ENCODE measurements at places on chromosomes 2 and 18. TPM values are rescaled to one million over a fixed set of nuclear protein-coding genes. Genes with fewer than 3 reads are reported as not detected.

DNA sequence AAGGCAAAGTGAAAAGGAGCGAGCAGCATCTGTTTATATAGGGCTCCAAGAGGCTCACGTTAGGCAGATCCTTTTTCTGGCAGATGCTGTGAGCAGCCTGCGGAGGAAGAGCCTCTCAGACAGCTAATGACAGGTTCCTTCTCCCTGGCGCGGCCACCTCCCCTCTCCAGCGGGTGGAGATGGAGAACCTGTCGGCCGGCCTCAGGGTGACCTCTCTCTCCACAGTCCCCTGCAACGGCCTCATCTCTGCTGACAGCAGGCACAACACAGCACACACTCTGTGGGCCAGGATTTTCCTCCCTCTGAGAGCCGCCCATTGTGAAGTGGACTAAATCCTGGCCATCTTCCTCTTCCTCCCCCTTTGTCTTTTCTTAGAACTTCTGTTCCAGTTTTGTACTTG is 119.8 kb downstream of the PRKCE start:
- peak; percentile 85 for DNase-seq
- no peaks in the 10 kb centered on the region for H3K27me3 ChIP-seq
- no peak overlapping the region for H3K4me3 ChIP-seq
- H3K27ac ChIP-seq = peak overlapping the region; percentile 73
- no peaks in the 10 kb centered on the region for H3K36me3 ChIP-seq
- peaks cover 23% of the 10 kb centered on the region for H3K4me1 ChIP-seq

DNA sequence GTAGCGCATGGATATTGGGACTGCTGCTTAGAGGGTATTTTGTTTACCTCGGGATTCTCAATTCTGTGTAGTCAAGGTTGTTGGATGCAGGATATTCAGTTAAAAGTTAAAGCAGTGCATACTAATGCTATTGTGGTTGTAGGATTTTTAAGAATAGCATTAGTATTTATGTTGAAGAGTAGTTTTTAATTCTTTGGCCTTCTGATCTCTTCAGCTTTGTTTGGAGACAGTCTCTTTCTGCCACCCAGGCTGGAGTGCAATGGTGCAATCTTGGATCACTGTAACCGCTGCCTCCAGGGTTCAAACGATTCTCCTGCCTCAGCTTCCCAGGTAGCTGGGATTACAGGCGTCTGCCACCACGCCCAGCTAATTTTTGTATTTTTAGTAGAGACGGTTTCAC is 1.5 kb downstream of the RHBDD1 start:
- no peak overlapping the region for H3K27ac ChIP-seq
- DNase-seq = no peak
- no peaks in the 10 kb centered on the region for H3K4me1 ChIP-seq
- H3K36me3 ChIP-seq = no peaks in the 10 kb centered on the region
- H3K27me3 ChIP-seq = no peaks in the 10 kb centered on the region

DNA sequence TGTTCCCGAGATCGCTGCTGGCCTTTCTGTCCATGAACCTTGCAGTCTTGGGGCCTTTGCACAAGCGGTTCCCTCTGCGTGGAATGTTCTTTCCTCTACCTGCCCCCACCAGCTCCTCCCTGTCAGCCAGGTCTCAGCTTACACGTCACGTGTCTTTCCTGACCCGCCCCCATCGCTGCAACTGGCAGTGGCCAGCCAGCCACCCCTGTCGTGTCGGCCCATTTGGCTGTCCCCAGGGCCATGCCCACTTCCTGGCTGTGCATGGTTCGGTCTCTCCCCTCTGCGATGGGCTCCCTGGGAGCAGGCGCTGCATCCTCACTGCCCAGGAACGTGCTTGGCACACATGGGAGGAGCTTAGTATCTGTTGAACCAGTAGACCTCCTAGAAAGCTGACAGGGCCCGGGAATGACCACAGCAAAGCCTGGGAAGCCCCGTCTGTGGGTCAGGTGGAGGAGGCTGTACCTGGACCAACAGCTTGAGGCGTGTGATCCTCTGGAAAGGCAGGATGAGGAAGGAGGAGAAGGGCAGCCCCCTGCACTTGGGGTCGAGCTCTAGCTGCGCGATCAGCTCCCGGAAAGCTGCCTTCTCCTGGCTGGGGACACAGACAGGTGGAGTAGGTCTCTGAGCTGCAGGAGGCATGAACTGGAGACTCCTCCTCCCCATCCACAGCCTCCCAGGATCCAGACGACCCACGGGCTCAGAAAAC is 21.0 kb downstream of the SNORC start:
- H3K27ac ChIP-seq = no peak overlapping the region
- no peaks in the 10 kb centered on the region for H3K4me1 ChIP-seq
- no peaks in the 10 kb centered on the region for H3K36me3 ChIP-seq
- DNase-seq = peak; percentile 19
- H3K27me3 ChIP-seq = no peaks in the 10 kb centered on the region

DNA sequence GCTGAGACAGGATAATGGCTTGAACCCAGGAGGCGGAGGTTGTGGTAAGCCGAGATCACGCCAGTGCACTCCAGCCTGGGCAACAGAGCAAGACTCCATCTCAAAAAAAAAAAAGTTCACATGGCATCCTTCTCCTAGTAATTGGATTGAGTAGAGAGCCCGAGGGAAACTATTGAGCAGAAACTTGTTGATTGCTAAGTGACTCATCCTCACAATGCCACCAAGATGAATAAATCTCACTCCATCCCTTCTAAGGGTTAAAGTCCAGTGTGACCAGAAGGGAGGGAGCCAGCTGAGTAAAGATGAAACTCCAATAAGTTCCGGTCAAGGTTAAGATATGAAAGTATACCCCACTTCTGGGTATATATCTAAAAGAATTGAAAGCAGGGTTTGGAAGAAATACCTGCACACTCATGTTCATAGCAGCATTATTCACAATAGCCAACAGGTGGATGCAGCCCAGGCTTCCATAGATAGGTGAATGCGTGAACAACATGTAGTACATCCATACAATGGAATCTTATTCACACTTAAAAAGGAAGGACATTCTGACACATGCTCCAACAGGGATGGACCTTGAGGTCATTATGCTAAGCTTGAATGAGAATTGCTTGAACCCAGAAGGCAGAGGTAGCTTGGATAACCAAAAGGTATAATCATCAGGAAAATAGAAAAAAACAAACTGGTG is 13.0 kb upstream of the FHL2 start:
- H3K27ac ChIP-seq = no peak overlapping the region
- peaks cover 4% of the 10 kb centered on the region for H3K4me1 ChIP-seq
- DNase-seq = no peak
- peaks cover 5% of the 10 kb centered on the region for H3K27me3 ChIP-seq
- H3K36me3 ChIP-seq = no peaks in the 10 kb centered on the region

DNA sequence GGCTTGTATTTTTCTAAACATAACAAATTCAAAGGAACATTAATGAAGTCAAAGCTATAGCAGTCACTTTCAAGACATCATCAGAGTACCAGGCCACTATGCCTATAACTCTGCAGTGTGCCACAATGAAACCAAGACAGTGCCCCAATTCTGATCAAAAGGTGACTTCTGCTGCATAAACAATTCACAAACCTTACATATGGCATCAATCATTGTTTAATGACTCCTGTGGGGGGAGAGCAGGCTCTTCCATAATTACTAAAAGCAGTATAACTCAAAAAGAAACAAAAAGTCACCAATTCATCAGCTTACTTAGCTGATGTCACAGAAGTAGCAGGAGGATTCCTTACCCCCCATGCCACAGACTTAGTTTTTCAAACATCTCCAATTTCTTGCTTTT is 15.5 kb downstream of the LPIN2 start:
- H3K36me3 ChIP-seq = no peaks in the 10 kb centered on the region
- H3K4me1 ChIP-seq = peaks cover 14% of the 10 kb centered on the region
- no peak overlapping the region for H3K4me3 ChIP-seq
- H3K27ac ChIP-seq = peak overlapping the region; percentile 24

The MLPH gene
- 295 TPM for total RNA-seq

DNA sequence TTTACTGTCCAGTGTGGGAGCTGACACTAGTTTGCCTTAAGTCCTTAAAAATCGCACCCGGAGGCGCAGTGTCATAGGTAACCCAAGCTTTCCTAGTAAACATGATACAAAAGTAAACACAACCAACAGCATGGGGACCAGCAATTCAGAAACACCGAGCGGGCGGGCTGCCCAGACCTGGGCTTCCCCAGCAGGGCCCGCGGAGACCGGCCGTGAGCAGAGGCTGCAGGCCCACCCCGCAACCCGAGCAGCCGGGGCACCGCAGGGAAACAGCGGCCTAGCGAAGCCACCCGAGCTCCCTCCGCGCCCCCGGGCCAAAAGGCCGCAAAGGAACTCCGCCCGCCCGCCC is 296 bp downstream of the TTC21B start:
- H3K36me3 ChIP-seq = peaks cover 3% of the 10 kb centered on the region
- peak overlapping the region; percentile 90 for H3K4me3 ChIP-seq

The RAB3GAP1 gene
- 33.1 TPM for total RNA-seq

DNA sequence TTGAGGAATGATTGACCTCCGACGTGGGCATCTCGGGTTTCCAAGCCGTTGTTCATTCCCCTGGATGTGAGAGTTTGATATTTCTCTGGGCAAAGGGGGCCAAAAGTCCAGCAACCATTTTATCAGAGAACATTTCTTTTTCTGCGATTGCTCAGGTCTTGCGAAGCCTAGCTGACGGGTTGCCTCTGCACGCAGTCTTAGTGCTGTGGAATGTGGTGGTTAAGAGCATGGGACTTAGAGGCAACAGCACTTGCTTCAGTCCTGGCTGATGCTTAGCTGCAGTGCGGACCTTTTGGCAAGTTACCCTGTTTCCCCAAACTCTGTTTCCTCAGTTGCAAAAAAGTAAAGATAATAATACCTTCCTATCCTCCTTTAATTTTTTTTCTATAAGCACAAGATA is 45.0 kb downstream of the FAP start:
- H3K27me3 ChIP-seq = no peaks in the 10 kb centered on the region
- H3K27ac ChIP-seq = no peak overlapping the region
- H3K36me3 ChIP-seq = peaks cover 17% of the 10 kb centered on the region
- H3K4me3 ChIP-seq = no peak overlapping the region
- H3K4me1 ChIP-seq = no peaks in the 10 kb centered on the region

The CFAP210 gene
- total RNA-seq = 3.3 TPM

DNA sequence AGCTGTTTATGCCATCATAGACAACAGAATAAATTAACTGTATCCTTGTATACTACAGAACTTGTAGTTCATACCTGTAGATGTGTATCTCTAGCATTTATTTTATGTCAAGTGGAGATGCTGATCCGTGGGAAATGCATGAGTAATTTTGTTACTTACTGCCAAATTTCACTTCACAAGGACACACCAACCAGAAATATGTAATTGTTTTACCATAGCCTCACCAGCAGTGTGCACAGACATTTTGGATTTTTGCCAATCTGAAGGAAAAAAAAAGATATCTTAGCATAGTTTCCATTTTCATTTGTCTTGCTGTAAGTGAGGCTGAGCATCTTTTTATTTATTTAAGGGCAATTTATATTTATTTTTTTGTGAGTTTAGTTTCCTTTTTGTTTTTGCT is 265.1 kb upstream of the OSR1 start:
- peak; percentile 34 for DNase-seq
- no peaks in the 10 kb centered on the region for H3K27me3 ChIP-seq

- no peak for DNase-seq
- H3K27me3 ChIP-seq = no peaks in the 10 kb centered on the region
- H3K27ac ChIP-seq = no peak overlapping the region
- no peaks in the 10 kb centered on the region for H3K36me3 ChIP-seq
- peaks cover 11% of the 10 kb centered on the region for H3K4me1 ChIP-seq
These were observed 259.4 kb downstream of the GBX2 start for GRCh38 chr2:235908826-235909225.

DNA sequence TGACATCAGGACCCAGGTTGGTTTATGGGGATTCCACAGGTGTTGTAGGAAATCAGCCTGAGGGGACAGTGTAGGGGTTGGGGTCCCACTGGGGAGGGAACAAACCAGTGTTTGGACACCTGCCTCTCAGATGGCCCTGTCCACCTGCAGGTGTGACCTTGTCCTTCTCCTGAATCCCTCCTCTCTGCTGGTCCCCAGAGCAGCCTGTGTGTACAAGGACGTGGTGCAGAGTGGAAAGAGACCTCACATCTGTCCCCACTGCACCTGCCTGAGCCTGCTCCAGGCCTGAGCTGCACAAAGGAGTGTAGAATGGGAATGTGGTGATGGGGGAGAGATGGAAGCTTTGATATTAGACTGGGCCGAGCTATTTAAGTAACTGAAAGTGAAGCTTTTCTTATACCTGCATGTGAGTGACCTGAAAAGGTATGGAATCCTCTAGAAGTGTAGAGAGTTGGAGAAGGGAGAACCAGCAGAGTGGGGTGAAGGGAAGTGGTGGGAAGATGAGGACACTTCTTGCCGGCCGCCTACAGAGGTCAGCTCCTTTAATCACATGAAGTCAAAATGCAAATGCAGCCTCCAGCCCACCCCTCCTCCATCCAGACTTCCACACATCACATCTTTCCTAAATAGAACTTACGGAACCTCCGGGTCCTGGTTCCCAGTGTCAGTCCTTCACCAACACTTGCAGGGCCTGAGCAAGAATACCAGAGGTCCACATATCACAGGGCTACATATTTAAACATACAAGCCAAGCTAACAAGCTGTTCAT is 89.3 kb upstream of the SMAD2 start:
- H3K4me3 ChIP-seq = no peak overlapping the region

- no peaks in the 10 kb centered on the region for H3K4me1 ChIP-seq
- H3K27me3 ChIP-seq = no peaks in the 10 kb centered on the region
- H3K27ac ChIP-seq = no peak overlapping the region
- no peaks in the 10 kb centered on the region for H3K36me3 ChIP-seq
These were observed 28.4 kb upstream of the KCNJ3 start for GRCh38 chr2:154670083-154670482.

GRCh38 chr2:120791962-120792297 is 56.3 kb downstream of the GLI2 start:
- H3K27me3 ChIP-seq = no peaks in the 10 kb centered on the region
- no peak overlapping the region for H3K4me3 ChIP-seq
- H3K27ac ChIP-seq = no peak overlapping the region
- H3K36me3 ChIP-seq = no peaks in the 10 kb centered on the region

The CENPA gene
- 0.71 TPM for total RNA-seq

- H3K27me3 ChIP-seq = no peaks in the 10 kb centered on the region
- H3K4me3 ChIP-seq = no peak overlapping the region
- H3K27ac ChIP-seq = no peak overlapping the region
- DNase-seq = no peak
- no peaks in the 10 kb centered on the region for H3K36me3 ChIP-seq
- no peaks in the 10 kb centered on the region for H3K4me1 ChIP-seq
These were observed 478.7 kb upstream of the POU3F3 start for GRCh38 chr2:104375206-104375605.

GRCh38 chr2:206296128-206296527 is 21.7 kb downstream of the ZDBF2 start:
- H3K27me3 ChIP-seq = no peaks in the 10 kb centered on the region
- no peak overlapping the region for H3K4me3 ChIP-seq
- no peaks in the 10 kb centered on the region for H3K36me3 ChIP-seq
- no peaks in the 10 kb centered on the region for H3K4me1 ChIP-seq
